ENCODE measurements at places on chromosomes 7 and 10. TPM values are rescaled to one million over a fixed set of nuclear protein-coding genes. Genes with fewer than 3 reads are reported as not detected.

DNA sequence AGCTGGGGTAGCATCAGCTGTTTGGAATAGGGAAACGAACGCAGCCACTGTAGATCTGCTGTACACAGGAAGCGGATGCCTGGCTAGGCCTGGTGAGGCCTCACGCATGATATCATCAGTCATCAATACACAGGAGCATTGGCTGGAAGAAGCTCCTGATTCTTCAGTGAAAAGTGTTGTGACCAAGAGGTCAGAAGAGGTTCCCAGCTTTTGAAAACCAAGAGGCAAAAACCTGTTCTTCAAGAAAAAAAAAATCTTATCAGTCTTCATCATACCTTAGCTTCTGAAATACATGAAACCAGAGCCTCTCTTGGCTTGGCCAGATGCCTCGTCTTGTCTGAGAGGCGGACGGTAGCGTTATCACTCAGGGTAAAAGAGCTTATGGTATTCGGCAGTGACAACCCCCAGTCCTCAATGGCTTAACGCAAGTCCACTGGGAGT lies 139.3 kb upstream of the TCF7L2 start:
- no peak overlapping the region for H3K4me3 ChIP-seq
- no peaks in the 10 kb centered on the region for H3K36me3 ChIP-seq
- H3K4me1 ChIP-seq = peaks cover 50% of the 10 kb centered on the region
- peak; percentile 91 for DNase-seq
- H3K27me3 ChIP-seq = no peaks in the 10 kb centered on the region
- H3K27ac ChIP-seq = peak overlapping the region; percentile 95

DNA sequence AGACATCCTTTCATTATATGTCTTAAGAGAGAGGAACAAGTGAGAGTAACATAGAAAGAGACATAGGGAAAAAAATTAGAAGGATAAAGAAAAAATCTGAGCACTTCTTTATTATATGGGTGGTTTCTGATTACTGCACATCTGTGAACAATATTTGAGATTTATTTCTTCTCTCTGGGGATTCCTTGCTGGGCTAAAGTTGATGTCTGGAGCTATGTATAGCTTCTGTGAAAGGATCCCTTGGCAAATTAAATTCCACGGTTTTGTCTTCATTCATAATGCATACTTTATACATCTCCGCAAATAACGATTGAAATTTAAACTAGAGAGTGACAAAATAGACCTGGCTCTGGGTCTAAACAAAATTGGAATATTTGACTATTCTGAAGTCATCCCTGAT lies 232.2 kb upstream of the CTBP2 start:
- H3K4me1 ChIP-seq = no peaks in the 10 kb centered on the region
- H3K27ac ChIP-seq = no peak overlapping the region
- no peaks in the 10 kb centered on the region for H3K36me3 ChIP-seq
- H3K27me3 ChIP-seq = no peaks in the 10 kb centered on the region
- no peak overlapping the region for H3K4me3 ChIP-seq

SLC18A2 gene
- not detected for total RNA-seq

TSPAN33 gene
- 4.5 TPM for total RNA-seq

DNA sequence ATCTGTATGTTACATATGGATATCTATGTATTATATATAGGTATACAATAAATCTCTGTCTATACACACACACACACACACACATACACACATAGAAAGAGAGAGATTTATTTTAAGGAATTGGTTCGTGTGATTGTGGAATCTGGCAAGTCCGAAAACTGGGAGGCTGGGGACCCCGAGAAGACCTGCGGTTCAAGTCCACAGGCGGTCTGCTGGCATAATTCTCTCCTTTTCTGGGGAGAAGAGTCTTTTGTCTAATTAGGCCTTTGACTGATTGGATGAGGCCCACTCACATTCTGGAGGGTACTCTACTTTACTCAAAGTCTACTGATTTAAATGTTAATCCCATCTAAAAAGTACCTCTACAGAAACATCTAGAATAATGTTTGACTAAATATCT lies 65.1 kb downstream of the PAPSS2 start:
- no peaks in the 10 kb centered on the region for H3K4me1 ChIP-seq
- H3K27ac ChIP-seq = no peak overlapping the region
- H3K27me3 ChIP-seq = no peaks in the 10 kb centered on the region
- DNase-seq = no peak
- H3K36me3 ChIP-seq = no peaks in the 10 kb centered on the region
- no peak overlapping the region for H3K4me3 ChIP-seq

SDK1 gene
- total RNA-seq = 6.2 TPM

Data from Caco-2 (cell line).